ENCODE measurements at places on chromosomes 2 and 18.
A peak's percentile ranks its signal among the peaks of the same experiment; 100 is the strongest.

DNA sequence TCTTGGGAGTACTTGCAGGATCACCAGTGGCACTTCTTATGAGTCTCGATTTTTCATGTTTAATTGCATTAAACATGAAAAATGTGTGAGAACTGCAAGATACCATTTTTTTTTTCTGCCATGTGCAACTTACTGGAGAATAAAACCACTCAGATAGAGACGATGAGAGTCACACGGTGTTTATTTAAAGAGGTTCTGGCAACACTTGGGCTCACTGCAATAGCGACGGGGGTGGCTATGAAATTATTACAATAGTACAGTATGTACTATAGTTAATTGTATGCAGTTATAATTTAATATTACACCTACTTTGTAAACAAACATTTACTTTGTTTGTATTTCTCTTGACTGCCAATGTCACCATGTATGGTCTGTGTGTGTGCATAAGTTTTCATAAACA lies 479.8 kb downstream of the NUP35 start:
- DNase-seq: no peak

DNA sequence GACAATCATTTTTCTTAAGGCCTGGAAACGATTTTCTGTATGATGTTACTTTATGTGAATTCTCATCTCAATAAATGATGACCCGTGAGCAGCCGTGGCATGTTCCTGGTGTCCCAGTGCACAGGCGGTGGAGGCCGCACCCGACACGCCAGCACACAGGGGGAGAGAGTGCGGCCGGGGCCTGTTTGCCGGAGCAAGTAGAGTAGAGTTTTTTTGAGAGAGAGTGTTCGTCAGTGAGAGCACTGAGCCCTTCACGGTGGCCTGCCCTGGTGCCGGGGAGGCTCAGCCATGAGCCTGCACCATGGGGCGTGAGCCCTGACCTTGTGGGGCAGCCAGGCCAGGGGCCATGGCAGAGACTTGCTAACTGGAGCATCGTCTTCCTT lies 202.4 kb upstream of the RAB12 start:
- DNase-seq: no peak

DNA sequence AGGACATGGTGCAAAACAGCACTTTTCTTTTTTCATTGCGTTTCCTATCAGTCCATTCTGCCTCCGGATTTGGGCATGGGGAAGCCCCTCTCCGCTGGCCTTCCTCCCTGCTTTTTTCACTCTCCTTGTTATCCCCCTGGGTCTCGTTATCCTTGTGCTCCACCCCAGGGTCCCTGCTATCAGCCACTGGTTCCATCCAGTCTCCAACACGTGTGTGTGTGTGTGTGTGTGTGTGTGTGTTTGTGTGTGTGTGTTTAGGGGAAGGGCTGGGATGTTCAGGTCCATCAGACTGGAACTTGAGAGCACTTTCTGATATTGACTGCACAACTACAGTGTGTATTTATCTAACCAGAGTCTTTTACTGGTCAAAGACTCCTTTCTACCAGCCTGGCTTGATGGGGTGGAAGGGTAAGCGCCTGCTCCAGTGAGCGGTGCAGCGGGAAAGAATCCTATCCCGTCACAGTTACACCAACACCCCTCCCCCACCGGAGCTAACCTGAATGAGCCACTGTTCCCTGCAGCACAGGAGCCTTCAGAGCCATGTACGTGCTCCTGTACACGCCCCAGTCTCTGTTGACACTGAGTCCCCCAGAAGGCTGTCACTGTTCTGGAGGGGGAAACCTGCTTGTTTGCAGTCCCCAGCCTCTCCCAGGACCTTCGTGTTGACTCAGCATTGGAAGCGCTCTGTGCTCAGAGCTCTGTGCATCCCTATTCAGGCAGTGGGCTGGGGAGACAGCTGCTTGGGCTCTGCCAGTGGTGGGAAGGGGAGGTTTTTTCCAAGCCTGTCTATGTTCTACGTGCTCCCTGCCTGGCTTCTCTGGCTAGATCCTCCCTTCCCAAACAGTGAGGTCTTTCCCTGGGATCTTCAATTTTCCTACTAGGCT lies 4.6 kb downstream of the INHA start:
- DNase-seq: peak; percentile 59

DNA sequence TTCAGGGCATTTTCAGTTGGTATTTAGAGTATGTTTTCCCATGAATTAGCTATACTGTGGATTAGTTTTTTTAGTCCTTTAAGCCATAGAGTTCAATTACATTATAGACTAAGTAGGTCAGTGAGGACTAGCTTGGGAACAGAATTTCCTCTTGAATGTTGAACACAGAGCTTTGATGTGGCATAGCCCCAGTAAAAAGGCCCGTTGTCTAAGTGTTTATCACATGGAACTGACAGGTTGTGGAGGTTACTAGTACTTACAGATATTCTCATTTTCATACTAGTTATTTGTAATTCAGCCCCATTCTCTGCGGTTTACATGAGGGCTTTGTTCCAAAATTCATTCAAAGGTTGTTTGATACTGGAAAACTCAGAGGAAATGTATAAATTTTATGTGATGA lies 6.2 kb downstream of the INSIG2 start:
- no peak for DNase-seq

DNA sequence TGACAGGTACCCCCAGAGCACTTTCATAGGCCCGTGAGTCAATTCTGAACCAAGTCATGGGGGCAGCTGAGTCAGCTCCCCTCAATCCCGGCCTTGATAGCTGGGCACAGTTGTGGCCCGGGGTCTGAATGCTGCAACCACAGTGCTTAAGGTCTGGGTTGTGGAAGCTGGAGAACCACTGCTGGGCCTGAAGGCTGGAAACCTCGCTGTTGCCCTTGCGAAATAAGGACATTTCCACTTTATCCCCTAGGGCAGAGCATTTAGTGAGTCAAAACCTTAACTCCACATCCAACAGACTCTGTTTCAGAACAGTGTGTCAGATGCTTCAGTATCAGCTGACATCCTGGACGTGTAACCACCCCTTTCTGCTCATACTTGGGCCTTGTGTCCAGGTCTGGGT lies 58.6 kb downstream of the SP110 start:
- no peak for DNase-seq

DNA sequence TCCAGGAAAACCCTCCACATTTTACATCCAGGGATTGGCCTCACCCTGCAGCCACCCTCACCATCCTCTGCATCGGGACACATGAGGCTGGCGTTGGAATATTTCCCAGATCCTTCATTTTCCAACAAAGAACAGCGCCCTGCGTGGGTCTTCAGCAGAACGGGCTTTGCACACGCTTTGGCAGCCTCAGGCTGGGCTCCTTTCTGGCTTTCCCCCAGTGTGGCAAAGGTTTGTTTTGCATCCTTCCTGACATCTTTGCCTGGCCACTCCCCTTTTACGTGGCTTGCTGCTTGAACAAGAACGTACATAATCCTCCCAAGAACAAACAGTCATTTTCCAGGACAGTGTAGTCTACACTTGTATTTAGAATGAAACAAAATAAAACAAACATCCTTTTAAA lies 25.6 kb upstream of the GREB1 start:
- no peak for DNase-seq

Data from urinary bladder (tissue), 4 donors.